ENCODE measurements at places on chromosomes 4 and X.
A peak's percentile ranks its signal among the peaks of the same experiment; 100 is the strongest.

DNA sequence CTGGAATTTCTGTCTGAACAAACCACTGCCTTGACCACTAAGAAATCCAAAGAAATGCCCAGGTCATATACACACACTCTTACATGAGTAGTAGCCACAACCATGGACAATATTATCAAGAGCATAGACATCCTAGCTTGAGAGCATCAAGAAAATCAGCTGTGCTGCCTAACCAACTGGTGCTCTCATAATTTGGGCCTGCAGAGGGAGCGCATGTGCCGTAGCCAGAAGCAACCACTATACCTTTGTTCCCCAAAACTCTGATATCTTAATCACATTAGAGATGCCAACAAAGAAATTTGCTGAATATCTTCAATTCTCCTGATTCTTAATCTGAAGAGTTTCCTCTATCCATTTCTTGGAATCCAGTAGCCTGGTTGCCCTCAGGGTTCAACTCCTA lies 163.6 kb downstream of the ZNF674 start:
- peak; percentile 3 for DNase-seq

DNA sequence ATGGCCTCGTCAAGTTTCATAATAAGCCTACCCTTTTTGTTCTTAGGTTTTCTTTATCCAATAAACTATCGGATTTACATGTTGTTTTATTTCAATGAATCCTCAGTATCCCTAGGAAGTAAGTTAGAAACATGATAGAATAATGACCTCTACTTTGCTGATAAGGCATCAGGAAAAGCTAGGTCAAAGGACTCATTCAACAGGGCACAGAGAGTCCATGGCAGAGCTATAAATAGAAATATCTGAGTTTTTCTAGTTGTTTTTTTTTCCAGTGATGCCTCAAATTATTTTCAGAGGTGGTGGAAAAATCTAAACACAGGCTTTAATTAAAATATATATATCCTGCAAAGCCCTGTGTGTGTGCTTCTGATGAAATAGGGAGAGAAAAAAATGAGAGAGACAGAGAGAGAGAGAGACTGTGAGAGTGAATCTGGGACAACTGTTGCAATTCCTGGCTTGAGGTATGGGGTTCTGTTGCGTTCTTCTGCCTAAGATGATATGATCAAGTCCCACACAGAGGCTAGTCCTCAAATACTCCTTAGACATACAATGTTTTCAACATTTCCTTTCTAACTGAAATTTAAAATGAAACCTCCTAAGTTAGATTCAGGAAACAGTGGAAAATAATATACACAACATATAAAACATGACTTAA lies 139.9 kb downstream of the HDX start:
- DNase-seq, result no peak

DNA sequence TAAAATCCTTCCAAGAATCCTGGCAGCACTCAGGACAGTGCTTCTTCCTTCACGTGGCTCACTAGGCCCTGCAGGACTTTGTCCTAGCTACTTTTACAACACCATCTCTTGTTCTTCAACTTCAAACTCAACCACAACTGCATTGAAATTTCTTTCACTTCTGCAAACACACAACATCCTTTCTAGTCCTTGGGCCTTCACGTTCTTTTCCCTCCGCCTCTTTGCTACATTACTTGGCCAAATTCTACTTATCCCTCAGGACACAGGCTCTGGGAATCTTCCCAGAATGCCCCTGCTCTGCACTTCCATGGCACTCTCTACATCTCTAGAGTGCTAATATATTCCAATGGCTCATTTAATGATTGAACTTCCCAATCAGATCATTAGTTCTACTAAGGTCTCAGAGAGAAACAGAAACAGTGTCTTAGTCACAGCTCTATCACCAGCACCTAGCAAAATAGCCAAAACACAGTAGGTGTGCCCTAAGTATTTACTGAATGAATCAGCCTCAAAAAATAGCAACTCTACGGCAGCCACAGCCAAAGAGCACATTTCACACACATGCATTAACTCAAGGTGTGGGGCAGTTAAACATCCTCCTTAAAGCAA lies 73.3 kb downstream of the MANBA start:
- DNase-seq, result peak; percentile 10

GRCh38 chr4:92045718-92046117 lies 258.0 kb upstream of the GRID2 start:
- no peak for DNase-seq

DNA sequence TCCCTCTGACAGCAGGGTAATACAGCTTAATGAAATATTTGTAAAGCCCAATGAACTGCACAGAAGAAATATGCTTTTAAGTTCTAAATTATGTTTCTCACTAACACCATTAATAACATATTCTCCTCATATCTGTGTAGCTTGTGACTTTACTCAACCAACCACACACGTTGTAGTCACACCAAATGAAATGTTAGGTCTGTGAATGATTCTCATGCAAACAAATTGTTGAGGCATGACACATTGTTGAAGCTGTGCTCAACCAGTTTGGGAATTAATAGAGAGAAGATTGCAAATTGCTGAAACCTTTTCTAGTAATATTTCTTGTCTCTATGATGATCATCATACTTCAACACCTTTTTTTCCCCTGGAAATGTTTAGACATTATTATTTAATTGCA lies 645.9 kb downstream of the PCDH7 start:
- no peak for DNase-seq

DNA sequence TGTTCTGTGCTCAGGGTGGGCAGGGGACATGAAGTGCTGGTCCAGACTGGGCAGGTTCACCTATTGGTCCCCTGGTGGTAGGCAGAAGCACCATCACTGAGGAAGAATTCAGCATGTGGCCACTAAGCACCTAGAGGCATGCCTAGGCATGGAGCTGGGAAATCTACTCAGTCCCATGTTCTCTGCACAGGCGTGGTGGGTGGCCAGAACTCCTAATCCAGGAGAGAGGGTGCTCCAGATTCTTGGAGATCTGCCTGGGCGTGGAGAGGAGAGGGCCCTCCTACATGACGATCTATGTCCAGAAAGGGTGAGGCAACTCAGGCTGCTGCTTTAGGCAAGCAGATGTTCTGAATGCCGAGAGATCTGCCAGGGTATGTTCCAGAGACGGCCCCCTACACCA lies 44.6 kb upstream of the MAGEC2 start:
- DNase-seq, result no peak

DNA sequence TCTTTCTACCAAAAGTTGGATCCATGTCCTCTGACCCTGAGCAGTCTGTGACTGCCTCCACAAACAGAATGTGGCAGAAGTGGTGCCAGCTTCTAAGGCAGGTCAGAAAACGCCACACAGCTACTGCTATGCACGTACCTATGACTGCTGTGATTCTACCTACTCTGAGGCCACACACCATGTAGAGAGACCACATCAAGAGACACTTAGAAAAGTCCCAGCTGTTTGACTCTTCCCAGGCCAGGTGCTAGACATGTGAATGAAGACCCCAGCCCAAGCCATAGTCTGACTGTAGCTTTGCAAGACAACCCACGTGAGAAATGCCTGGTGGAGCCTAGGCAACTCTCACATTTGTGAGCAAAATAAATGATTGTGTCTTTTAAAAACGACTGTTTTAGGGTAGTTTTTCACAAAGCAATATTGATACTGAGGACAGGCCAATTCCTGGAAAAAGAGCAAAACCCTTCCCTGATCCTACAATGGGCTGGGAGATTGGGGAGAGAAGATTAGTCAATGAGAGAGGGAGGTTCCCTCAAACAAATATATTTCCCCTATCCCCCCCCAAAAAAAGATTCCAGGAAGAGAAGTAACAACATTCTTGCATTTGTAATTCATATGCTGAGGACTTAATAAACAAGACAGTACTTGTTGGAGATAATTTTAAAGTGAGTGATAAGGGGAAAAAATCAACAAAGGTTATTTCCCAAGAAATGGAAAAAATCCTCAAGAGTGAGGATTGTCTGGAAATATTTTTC lies 33.3 kb downstream of the FRYL start:
- no peak for DNase-seq

DNA sequence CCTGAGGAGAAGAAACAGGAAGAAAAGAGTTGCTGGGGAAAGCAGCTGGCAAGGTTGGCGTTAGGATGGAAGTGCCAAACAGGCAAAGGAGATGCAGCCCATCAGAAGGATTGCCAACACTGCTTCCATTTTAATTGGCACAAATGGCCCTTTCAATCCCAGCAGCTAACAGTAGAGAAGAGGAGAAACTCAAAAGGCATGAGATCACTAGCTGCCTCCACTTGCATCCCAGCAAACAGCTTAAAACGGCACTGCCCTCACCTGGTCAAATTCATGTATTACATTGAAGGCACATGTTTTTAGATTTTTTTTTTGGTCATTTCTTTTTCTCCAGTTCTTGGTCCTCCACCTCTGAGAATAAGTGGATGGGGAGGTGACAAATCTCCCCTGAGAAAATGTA lies 14.9 kb upstream of the LOC101059915 start:
- DNase-seq, result peak; percentile 36

GRCh38 chr4:54614149-54614548 lies 43.6 kb upstream of the KIT start:
- no peak for DNase-seq

DNA sequence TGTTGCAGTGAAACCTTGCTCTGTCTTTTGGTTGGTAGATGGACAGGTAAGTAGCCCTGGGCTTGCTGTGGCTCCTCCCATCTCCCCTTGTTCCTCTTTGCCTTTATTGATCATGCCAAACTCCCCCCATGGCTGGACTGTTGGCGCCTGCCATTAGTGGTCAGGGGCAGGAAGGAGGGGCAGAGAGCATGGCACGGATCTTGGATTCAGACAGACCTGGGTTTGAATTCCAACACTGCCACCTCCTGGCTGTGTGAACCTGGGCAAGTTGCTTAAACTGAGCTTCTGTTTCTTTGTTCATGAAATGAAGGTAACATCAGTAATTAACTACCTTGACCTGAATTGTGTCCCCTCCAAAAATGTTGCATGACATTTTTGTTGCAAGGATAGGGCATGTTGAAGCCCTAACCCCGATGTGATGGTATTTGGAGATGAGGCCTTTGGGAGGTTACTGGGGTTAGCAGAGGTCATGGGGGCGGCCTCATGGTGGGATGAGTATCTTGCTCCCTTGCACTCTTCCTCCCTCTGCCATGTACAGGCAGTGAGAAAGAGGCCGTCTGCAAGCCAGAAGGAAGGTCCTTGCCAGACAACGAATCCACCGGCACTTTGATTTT lies 6.0 kb downstream of the SLC2A9 start:
- no peak for DNase-seq

DNA sequence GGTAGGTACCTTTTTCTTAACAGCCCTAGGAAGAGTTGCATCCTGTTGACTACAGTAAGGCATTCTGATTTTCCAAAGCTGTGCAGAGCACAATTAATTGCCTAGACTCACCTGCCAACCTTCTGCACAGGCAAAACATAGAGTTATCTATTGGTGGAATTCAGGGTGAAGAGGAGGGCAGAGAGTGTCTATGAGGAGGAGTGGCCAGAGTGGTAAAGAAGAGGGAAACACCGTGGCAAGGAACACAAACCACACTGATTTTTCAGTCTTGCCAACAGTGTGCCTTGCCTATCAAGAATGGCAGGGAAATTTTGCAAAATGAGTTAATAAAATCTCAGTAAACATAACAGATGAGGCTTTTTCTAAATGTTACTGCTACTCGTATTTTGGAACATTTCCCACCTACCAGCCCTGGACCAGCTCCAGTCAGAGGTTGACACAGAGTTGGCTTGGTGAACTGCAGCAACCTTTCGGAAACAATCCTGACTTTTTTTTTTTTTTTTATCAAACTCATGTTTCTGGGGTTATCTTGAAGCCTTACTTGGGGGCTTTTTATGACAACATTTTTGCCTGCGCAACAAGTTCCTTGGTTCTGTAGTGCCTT lies 67.9 kb upstream of the CAPN6 start:
- DNase-seq, result no peak

DNA sequence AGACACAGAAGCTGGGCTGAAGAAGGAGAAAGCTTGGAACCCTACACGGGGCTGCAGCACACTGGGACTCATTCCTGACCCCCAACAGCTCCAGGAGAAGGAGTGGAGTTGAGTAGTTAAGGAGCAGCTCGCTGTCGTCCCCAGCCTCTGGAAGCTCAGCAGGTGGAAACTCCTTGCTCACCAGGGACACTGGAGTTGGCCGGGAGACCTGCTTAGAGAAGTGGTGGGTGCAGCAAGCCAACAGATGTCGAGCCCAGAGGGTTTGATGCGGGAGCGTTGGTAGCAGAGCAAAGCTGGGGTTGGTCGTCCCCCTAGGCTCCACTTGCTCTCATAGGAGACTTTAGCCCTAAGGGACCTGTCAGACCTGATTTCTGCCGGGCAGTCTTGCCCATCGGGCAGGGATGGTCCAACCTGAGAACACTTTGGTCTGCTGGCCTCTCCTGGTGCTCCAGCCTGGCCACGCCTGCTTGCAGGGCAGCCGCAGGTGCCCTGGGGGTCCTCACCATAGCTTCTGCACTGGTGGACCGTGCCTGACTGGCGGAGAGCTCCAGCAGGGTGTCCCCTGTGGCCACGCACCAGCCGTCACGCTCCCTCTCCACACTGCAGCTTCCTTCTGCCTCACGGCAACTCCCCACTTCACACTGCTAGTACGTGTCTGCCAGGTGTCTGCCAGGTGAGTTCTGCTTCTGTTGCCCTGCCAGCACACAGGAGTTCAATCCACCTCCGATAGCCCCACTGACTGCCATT lies 353.7 kb downstream of the GASK1B start:
- no peak for DNase-seq

- no peak for DNase-seq
Measured at GRCh38 chr4:112884406-112884805, 165.0 kb upstream of the ANK2 start.

DNA sequence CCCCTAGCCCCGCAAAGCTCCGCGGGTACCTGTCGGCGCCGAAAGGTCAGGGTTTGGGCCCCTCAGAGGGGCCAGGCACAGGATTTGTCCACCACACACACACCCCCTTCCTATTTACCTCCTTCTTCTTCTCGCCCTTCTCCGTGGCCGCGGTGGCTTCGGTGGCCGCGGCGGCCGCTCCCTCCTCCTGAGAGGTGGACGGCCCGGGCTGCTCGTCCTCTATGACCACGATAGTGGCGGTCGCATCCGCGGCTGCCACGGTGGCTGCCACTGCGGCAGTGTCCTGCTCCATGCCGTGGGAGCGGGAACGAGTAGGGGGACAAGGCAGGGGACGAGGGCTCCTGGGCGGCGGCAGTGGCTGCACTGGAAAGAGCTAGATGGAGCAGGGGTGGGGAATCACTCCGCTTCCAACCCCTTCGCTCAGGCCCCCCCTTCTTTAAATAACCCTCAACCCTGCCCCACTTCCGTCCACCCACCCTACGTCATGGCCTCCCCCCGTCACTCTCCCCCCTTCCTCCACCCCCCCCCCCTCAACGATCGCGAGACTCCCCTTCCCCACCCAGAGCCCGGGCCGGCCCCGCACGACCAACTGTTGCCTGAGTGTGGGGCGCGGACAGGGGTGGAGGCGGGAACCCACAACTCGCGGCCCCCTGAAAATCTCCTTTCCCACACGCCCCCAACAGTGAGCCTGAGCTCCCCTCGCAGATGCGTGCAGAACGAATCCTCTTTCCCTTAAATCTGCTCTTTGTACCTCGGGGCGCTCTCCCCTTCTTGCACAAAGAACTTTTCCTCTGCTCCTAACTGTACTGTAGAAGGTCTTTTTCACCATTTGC lies at the start of gene SMARCA1:
Gene SMARCA1 (minus strand): TSS at position 412 of the 833 bp plus-strand sequence. CDS start 120 bp downstream, at position 292.
- DNase-seq, result peak; percentile 1

GRCh38 chrX:42755815-42756214 lies 22.1 kb downstream of the PPP1R2C start:
- no peak for DNase-seq

Data from germinal center (tissue), 1 donor.